RWPE1 (cell line): ENCODE measurements at places on chromosomes 11 and 22.

- no peak for DNase-seq
Measured at GRCh38 chr11:65672180-65672860, 9.6 kb upstream of the RELA start.

- DNase-seq = no peak
Measured at GRCh38 chr11:13487661-13488030, 8.2 kb downstream of the PTH start.

GRCh38 chr22:20576445-20576816, 69.0 kb downstream of the MED15 start:
- no peak for DNase-seq

DNA sequence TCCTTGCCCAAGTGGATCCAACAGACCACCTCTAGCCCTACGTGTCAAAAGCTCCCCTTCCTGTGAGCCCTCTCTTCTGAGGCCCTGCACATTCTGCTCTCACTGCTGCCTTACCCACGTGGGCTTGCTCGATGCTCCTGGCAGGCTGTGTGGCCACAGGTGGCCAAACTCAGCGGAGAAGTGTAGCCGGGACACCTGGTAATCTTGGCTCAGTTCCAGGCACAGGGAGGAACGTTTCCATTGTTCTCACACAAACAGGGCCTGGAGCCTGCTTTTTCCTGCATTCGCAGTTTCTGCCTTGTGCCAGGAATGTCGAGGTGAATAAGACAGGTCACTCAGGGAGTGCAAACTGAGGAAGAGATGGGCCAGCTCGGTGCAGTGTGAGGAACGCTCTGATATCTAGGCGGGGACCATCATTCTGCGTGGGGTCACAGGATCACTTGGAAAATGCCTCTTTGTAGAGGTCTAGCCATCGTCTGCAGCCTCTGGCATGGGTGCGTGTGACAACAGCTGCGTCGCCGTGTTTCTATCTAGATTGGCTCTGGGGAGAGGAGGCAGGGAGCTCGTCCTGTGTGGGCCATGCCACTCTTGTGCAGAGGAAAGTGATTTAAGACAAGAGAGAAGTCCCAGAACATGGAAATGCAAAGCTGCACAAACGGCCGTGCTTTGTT, 127.6 kb upstream of the PARVA start:
- DNase-seq = no peak

DNA sequence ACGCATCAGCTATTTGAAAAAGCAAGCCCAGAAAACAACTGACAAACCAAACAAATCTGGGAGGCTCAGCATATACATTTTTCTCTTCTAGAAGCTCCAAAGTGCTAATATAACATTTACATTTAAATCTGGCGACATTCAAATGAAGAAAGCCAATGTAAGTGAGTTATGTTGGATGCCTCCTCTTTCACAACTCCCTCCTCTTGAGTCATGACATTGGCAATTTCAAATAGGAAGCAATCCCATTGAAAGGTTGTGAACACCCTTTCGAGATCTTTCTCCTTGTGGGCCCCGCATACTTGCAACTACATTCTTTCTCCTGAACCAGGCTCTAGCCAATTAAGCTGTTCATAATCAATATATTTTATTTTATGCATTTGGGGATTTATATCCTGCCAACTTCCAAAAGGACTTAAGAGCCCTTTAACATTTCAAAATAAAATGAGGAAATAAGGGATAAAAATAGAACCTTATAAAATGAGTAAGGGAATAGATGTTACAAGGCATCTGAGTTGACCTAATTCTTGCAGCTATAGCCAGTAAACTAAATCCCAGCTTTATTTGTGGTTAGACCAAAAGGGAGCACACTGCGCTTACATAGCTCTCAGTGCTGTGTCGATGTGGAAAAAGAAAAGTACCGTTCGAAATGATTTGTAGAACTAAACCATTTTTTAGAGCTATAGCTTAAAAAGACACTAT, 129.5 kb upstream of the SESN3 start:
- DNase-seq = no peak

- DNase-seq = no peak
Measured at GRCh38 chr11:134468796-134469195, 56.8 kb upstream of the B3GAT1 start.

DNA sequence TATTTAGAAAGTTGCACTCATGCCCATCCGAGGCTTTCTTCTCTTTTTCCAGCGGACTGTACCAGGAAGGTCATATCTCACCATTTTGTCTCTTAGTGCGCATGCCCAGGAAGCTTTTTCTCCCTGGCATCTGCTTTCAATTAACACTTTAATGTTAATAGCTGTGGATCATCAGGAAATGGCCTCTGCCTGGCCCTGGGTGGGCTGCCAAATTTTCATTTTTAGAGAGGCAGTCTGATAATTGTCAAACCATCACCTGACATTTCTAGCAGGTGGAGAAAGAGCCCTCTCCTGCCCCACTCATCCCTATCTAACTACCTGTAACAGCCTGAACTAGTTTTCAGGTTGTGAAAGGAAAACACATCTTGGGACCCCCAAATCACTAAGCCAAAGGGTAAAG, 257.4 kb upstream of the LRRC4C start:
- DNase-seq = no peak

DNA sequence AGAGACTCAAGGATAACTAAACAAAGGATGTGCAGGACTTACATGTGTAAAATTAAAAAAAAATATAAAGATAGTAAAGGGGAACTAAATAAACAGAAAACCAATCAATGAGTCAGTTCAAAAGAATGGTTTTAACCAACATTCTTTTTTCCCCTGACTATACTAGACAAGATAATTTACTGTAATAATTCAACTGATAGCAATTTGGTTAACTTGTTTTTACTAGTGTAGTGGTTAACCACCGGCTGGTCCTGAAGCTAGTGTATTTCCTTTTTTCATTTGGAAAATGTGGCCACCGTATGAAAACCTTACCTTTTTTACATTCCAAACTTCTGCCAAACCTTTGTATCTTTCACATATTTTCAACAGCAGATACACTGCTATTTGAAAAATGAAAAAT, 123.1 kb downstream of the ARHGAP42 start:
- DNase-seq = peak; percentile 25

DNA sequence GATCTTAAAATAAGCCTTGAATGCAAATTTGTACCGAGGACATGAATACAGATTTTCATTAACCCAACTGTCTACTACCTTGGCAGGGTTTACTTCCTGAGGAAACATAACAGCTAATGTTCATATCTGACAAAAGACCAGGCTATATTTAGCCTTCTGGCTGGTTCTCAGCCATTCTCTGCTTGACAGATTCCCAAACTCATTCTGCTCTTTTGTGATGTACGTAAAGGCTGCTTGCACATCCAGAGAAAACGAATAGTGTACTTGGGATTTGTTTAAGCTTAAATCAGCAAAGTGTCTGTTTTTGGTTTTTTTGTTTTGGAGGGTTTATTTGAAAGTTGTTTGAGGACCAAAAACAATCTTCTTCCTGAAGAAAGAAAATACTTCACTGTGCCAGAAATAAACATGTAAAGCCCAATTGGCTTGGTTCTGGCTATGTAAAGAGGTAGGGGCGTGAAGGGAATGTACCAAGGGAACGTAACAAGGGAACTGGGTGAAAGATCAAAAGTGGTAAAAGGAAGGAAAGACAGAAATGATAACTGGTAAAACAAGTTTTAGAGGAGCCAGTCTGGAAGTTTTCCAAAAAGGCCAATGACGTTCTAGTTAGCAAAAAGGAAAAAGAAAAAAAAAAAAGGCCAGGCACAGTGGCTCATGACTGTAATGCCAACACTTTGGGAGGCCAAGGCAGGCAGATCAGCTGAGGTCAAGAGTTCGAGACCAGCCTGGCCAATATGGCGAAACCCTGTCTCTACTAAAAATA, 21.4 kb upstream of the CRTAM start:
- peak; percentile 60 for DNase-seq

DNA sequence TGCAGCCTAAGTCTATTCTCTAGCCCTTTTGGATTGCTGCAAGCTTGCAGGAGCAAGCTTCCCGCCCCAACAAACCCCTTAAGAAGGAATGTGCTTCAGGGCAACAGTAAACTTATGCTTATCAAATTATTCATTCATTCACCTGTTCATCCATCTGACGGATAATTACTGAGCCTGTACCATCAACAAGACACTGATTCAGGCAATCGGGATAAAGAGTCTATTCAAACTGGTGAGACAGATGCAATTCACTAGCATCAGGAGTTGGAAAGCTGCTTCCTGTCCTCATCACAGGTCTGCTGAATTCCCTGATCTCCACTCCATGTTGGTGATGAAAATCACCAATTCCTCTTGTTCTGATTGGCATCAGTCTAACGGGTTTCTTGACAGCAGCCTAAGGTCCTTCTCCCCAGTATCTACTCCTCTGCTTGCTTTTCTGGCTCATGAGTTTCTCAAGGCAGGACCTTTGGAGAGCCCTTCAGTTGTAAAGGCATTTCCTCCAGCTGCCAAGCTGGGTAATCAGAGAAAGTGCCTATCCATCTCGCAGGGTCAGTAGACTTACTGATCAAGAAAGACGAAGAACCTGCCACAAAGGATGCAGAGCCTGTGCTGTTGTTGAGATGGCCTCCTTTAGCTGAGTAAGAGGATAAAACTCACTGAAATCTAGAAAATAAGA, 429.0 kb upstream of the SYN3 start:
- no peak for DNase-seq

DNA sequence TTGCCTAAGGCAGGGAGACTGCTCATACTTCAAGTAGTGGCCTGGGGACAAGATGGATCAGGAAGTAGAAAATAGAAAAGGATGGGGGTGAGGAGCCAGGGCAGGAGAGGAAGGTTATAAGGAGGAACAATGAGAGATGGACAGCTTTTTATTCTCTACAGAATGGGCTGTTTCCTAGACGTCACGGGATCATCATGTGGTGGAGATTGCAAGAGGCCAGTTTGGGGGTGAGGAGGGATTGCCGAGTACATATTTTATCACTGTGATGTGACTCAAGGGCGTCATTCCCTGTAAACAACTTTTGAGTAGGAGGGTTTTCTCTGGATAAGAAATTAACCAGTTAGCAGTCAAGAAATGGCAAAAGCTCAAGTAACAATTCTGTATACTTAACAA, 406.3 kb downstream of the ETS1 start:
- DNase-seq = no peak

DNA sequence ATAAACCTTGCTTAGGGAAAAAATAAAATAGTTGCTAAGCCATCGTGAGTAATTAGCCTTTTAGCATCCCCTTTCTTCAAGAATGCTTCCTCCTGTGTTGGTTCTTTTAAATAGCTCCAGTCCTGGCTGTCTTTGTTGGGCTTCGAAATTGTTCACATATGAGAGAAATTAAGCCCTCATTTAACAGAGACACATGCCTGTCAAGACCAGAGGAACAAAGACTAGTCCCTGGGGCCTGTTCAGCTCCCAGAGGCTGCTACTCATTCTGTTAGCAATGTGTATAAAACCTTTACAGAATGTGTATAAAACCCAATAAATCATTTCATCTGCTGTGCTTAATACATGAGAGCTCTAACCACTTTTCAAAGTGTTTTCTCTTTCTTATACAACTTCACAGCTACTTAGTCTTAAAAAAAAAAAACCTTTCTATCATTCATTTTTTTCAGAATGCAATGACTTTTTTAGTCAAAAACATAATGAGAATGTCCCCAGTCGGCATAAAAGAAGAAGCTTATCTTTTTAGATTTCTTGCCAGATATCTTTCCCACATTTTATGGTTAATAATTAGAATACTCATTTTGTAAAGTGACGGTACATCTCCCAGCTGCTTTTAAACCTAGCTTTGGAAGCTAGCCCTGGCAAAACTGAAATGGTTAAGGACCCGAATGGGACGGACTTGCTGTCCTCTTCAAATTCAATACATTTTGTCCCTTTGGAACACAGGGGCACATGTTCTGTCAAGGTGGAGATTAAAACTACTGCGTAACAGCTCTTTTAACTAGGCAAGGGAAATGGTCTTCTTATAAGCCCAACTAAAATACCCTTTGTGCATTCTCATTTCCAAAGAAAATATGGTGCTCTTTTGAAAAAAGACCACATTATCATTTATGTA, 186.1 kb downstream of the SOX6 start:
- DNase-seq = no peak

- DNase-seq = no peak
Measured at GRCh38 chr11:27545946-27546345, 39.4 kb upstream of the LIN7C start.

DNA sequence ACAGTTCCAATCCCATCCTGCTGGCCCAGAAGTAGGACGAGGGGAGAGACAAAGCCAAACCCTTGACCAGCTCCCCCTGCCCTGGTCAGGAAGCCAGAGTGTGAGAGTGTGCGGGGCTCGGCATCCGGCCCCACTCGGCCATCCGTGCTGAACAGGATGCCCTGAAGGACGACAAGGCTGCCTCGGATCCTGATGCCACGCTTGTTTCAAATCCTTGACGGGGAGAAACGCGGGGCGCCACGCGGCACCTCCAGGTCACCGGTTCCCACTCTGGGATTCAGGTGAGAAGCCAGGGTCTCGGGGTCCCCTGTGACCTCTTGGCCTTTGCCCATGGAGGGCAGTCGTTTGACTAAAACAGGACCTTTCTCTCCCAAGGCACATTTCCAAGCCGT, 167.8 kb downstream of the BRD1 start:
- no peak for DNase-seq

DNA sequence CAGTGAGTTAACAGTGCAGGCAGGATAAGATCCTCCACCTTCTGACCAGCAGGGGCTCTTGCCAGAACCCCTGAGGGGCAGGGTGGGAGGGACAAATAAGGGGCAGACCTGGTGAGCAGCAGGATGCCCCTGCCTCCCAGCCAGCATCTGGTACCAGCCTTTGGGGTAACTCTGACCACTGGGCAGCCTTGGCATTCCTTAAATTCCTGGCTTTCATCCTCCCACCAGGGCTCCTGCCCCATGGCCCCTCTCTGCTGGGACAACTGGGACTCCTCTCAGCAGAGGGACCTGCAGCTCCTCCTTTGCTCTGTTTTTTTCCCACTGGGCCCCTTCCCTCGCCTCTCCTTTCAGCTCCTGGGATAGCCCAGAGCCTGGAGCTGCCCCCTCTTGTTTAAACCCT, 98.0 kb upstream of the CD82 start:
- DNase-seq = no peak

- DNase-seq = no peak
Measured at GRCh38 chr22:36977401-36977861, 41.8 kb downstream of the TST start.

DNA sequence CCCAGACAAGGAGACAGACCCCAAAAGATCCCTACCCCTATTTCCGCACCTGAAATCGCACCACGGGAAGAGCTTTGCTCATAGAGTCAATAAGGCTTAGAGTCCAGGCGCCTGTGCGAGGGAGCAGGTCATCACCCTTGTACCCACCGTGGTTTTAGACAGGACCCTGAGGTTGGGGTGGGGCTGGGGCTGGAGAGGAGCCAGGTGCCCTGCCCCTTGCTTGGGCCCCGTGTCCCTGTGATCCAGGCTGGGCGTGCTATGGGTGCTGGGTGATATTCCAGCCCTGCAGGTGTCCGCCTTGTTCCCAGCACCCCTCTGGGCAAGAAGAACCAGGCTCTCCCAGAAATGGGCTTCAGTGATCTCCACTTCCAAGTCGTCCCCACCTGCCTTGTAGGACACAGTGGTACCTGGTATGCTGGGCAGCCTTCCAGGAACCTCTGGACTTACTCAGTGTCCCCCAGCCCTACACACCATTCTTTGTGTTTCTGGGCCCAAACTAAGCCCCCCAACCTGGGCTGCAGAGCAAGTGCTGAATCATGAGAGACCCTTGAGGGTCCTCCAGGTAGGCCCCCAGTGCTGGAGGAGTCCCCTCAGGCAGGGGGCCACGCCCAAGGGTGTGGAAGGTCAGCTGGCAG, 4.5 kb downstream of the CD81 start:
- DNase-seq = no peak

- no peak for DNase-seq
Measured at GRCh38 chr11:111520560-111520959, 6.0 kb downstream of the HOATZ start.
